ENCODE measurements at places on chromosomes 13 and 19. TPM values are rescaled to one million over a fixed set of nuclear protein-coding genes. Genes with fewer than 3 reads are reported as not detected.
A peak's percentile ranks its signal among the peaks of the same experiment; 100 is the strongest.

LILRA1 gene
- not detected for total RNA-seq

- no peaks in the 10 kb centered on the region for H3K27me3 ChIP-seq
- H3K36me3 ChIP-seq: no peaks in the 10 kb centered on the region
- H3K4me1 ChIP-seq: peaks cover 13% of the 10 kb centered on the region
- peak overlapping the region; percentile 32 for H3K27ac ChIP-seq
- H3K4me3 ChIP-seq: no peak overlapping the region
Measured at GRCh38 chr19:6022570-6023064, 44.7 kb upstream of the RANBP3 start.

GRCh38 chr13:46086985-46087384 is 17.8 kb downstream of the CPB2 start:
- no peaks in the 10 kb centered on the region for H3K27me3 ChIP-seq
- no peaks in the 10 kb centered on the region for H3K36me3 ChIP-seq
- no peak overlapping the region for H3K27ac ChIP-seq
- H3K4me3 ChIP-seq: no peak overlapping the region

GRCh38 chr13:40220299-40220935 is 446.0 kb downstream of the FOXO1 start:
- H3K36me3 ChIP-seq: no peaks in the 10 kb centered on the region
- no peak overlapping the region for H3K4me3 ChIP-seq
- peaks cover 12% of the 10 kb centered on the region for H3K4me1 ChIP-seq

Data from astrocyte (in vitro differentiated cells and primary cell).